Activated naive CD4-positive, alpha-beta T cell (primary cell): ENCODE measurements at places on chromosomes 6 and 20.

DNA sequence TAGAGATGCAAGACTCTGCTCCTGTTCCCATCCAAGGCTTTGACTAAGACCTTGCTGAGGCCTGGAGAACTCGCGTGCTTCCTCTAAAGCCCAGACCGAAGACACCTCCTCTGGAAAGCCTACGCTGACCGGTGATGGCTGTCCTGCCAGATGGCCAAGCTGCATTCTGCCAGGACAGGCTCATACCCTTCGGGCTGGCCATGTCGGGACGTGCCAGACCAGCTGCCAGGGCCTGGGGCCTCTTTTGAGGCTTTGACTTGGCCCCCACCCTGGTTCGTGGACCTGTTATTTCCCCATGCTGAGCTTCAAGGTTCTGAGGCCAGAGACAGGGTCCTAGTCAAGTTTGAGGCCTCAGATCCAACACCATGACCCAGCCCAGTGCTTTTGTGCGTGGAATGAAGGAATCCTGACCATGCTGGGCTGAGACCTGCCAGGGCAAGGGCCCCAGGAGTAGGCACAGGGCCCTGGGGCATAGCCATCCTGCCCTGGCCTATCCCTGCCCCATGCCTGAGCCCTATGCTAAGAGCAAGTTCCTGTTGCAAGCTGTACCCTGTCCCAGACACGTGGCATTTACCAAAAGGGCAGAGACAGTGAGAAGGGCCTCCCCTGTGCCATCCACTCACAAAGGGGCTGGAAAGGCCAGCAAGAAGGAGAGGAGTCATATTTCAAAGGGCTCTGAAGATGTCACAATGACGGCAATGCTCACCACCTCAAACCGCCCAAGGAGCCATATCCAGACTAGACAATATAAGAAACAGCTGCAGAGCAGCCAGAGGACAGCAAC lies 42.8 kb downstream of the MRPL14 start:
- no peak for DNase-seq

DNA sequence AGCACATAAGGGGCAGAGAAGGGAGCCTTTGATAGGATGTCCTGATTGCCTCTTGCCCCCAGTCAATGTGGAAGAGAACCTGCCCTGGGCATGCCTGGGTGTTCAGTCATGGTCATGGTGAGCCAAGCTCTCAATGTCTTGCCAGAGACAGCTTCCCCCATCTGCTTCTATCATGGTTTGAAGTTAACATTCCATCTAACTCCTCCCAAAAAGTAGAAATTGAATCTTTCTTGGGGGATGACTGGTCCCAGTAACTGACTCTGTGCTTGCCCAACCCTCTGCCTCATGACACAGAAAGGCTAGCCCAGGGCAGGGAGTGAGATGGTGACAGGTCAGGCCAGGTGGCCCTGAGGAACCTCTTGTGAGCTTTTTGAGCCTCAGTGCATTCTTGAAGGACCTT lies 60.1 kb downstream of the ADTRP start:
- no peak for DNase-seq

- DNase-seq, result peak; percentile 19
Measured at GRCh38 chr6:39029156-39030011, 19.2 kb upstream of the GLP1R start.

- DNase-seq, result no peak
Measured at GRCh38 chr20:46350201-46350985, 42.1 kb upstream of the CDH22 start.

DNA sequence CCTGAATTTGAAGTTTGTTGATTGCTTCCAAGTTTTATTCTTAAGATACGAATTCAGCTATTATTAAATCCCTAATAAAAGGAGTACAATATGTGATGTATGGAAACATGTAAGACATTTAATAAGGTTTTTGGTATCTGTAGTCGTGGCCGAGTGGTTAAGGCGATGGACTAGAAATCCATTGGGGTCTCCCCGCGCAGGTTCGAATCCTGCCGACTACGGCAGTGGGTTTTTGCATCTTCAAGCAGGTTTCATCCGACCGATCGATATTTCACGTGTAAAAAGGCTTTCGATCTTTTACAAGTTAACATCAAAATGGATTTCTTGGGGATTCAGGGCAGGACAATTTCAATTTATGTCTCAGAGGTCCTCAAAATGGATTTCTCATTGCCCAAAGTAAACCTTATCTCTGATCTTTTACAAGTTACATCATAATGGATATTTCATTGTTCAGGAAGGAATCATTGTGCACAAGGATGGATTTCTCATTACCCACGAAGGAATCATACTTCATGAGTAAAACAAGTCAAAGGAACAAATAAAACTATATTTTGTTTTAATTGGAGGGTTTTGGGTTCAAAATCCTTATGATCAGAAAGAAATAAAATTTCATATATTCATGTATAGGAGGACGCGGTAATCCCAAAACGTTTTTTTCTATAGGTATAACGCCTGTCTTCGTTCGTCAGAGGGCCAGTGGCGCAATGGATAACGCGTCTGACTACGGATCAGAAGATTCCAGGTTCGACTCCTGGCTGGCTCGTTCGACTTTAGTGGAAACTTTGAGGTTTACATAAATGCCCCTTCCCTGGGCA lies 37.3 kb upstream of the BTN3A2 start:
- DNase-seq, result peak; percentile 24

GRCh38 chr6:28064272-28064671 lies 16.1 kb upstream of the ZNF165 start:
- DNase-seq, result no peak

DNA sequence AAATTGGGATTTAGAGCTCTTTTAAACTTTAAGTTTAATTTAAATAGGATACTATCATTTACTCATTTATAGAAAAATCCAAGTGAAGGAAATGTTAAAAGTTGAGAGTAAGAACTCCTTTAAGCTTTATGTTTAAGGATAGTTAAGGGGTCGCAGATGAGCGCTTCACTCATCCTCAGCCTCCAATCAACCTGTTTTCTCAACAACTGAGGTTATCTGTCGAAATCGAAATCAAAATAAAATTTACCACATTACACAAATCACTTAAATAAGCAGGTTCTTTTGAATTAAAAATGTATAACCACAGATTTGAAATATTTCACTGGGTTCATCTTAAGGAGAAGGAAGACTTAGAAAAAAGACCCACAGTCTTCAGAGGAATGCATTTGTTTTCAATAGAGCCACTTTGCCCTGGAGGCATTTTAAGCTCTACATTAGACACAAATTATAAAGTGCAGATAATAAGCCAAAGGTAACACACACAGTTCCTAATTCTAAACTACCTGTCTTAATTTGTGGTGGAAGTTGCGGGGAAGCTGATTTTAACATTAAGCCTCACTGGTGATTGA lies 5.5 kb downstream of the PAX1 start:
- DNase-seq, result no peak

GRCh38 chr20:14375416-14375985 lies 38.1 kb upstream of the FLRT3 start:
- no peak for DNase-seq

GRCh38 chr6:16803294-16804200 lies 42.3 kb upstream of the ATXN1 start:
- DNase-seq, result no peak

GRCh38 chr6:69232496-69232895 lies 564.3 kb downstream of the LMBRD1 start:
- DNase-seq, result no peak

GRCh38 chr6:112214739-112215269 lies 39.6 kb downstream of the LAMA4 start:
- no peak for DNase-seq

- DNase-seq, result no peak
Measured at GRCh38 chr6:139003751-139004150, 15.7 kb upstream of the REPS1 start.

DNA sequence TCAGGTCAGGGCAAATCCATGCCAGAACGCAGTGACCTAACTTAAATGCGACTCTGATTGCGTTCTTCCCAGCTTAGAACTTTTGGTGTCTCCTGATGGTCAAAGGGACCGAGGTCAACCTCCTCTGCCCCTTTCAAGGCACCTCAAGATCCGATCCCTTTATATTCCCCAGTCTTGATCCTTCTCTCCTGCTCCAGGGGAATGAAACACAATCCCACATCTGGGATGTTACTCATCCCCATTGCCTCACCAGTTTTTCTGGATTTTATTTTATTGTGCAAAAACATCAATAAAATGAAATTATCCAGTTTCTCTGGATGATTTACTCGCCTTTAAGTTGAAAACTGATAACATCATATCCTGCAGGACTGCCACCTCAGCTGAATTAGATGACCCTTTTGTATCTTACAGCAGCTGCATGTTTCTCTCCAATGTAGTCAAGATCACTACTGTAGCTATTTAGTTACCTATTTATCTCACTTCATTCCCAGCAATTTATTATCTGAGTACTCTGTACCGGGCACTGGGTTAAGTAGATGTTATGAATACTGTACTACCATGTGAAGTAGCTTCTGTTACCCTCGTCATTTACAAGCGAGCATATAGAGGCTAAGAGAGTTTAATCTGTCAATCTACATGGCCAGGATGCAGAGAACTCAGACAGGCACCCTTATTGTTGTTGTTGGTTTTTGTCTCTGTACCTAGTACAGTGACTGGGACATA lies 44.0 kb downstream of the IRAK1BP1 start:
- DNase-seq, result no peak

DNA sequence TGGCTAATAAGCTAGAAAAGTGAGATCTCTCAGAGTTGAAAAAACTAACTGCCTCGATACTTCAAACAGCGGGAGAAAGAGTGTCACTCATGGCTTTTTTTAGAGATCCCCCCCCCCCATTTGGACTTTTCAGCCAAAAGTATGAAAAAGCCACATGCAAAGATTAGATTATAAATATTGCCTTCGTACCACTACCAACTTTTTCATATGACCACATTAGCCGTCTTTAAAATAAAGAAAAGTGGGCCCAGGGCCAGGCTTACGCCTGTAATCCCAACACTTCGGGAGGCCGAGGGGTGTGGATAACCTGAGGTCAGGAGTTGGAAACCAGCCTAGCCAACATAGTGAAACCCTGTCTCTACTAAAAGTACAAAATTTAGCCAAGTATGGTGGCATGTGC lies 4.4 kb downstream of the PGK2 start:
- no peak for DNase-seq

DNA sequence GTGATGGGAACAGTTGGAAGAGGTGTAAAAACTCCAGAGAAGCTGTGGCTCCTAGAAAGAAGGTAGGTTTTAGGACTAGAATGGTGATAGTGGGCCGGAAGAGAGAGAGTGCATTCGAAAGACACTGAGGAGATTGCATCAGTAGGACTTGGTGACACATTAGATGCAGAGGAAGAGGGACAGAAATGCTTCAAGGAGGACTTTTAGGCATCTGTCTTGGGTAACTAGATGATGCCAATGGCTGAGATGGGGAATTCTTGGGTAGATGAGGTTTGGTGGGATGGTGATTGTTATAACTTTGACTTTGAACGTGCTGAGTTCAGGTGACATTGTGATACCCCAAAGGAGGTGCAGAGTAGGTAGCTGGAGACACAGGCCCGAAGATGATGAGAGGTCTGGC lies 196.5 kb downstream of the GMPR start:
- DNase-seq, result no peak

DNA sequence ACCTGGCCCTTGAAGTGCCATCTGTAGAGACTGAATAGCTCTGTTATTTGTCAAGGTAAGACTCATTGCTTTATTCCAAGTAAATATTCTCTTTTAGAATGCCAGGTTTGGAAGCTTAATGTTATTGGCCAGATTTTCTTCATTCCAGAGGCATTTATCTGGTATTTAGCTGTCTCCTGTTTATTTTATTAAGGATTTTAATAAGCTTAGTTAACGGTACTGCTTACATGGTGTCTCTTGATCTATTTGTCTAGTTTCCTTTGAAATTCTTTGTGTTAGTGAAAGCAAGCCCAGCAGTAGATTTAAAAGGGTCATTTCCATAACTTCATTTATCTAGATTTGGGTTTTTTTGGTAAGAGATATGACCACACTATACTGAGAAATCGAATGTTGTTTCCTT lies 7.7 kb downstream of the RALY start:
- DNase-seq, result no peak

GRCh38 chr20:33460711-33461110 lies 17.1 kb upstream of the SNTA1 start:
- DNase-seq, result no peak
